ENCODE measurements at places on chromosomes 16 and 17.
A peak's percentile ranks its signal among the peaks of the same experiment; 100 is the strongest.

DNA sequence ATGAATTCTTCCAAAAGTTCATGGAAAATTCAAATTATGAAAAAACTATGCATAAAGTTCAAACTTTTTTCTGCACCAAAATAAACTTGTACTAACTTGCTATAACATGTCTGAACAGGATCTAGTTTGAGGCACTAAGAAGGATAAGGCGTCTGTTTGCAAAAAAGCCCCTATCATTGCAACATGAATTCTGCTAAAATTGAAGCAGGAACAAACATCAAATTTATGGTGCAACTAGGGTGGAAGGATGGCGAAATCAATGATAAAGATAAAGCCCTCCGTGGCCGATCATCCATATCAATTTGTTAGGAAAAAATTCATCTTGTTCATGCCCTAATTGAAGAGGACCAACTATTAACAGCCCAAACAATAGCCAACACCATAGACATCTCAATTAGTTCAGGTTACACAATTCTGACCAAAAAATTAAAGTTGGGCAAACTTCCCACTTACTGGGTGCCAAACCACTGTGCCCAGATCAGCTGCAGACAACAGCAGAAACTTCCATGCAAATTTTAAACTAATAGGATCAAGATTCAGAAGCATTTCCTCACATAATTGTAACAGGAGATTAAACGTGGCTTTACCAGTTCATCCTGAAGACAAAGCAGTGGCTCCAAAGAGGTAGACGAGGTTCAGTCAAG, 12.9 kb downstream of the IL21R start:
- no peak for DNase-seq

- DNase-seq, result no peak
Observed at GRCh38 chr17:41015454-41015853, 6.5 kb upstream of the KRTAP3-1 start.

DNA sequence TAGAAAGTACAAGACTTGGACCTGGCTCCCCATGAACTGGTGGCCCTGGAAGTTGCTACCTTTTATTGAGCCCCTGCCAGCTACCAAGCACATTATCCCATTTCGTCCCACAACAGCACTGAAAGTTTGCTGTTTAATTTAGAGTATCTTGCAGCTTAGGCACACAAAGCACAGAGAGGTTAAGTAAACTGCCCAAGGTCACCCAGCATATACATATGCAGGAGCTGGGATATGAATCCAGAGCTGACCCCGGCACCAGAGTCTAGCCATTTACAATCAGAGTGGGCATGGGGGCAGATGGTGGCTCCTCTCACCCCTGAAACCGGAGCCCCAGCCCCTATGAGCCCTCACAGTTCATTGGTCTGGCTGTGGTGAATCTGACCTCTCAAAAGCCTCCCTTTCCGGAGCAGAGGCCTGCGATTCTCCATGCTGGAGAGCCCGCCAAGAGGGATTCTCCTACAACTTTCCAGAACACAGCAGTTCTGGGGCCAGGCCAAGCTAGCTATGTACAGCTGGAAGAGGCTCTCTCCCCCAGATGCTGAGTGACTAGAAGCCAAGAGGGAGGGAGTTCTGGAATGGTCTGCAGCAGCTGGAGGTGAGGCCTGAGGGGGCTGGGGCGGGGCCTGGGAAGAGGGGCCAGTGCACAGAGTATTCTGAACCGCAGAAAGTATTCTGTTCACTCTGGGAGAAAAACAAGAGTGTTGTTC, 58.3 kb downstream of the SREBF1 start:
- DNase-seq, result peak; percentile 88

- peak; percentile 85 for DNase-seq
Observed at GRCh38 chr17:31558748-31559583, 167.5 kb downstream of the RAB11FIP4 start.

DNA sequence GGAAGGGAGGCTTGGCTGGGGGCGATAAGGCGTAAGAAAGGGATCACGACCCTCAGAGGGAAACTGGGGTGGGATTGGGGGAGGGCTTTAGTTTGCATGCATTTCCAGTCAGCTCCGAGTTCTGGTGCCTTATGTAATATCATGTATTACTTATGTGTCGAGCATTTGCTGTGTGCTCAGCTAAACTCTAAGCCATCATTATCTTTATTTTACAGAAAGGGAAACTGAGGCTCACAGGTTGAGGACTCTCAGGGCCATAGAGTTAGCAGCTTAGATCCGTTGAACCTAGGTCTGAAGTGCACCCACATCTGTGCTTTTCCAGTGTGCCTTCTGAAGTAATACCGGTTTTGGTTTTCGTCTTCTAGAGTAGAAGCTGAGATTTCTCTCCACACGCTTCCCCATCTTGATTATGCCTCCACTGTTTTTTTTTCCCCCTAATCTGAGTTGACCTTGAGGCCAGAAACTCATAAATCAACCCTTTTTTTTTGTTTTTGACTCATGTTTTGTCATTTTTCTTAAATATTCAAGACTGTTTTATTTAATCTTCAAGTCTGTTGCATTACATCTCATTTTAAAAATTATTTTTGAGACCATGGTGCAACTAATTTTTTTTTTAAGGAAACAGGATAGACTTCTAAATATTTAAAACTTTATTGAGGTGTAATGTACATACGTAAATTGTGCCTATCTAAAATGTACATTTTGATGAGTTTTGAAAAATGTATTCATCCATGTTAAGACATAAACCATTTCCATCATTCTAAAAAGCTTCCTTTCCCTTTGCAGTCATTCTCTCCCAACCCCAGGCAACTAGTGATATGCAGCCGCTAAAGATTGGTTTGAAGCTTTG, 741 bp downstream of the CYB5B start:
- DNase-seq, result no peak

- DNase-seq, result peak; percentile 68
Observed at GRCh38 chr16:1884155-1884760, 12.3 kb upstream of the MEIOB start.

GRCh38 chr17:61425682-61426481, 26.2 kb downstream of the TBX2 start:
- DNase-seq, result peak; percentile 32

- no peak for DNase-seq
Observed at GRCh38 chr16:52095471-52095870, 451.5 kb downstream of the TOX3 start.

DNA sequence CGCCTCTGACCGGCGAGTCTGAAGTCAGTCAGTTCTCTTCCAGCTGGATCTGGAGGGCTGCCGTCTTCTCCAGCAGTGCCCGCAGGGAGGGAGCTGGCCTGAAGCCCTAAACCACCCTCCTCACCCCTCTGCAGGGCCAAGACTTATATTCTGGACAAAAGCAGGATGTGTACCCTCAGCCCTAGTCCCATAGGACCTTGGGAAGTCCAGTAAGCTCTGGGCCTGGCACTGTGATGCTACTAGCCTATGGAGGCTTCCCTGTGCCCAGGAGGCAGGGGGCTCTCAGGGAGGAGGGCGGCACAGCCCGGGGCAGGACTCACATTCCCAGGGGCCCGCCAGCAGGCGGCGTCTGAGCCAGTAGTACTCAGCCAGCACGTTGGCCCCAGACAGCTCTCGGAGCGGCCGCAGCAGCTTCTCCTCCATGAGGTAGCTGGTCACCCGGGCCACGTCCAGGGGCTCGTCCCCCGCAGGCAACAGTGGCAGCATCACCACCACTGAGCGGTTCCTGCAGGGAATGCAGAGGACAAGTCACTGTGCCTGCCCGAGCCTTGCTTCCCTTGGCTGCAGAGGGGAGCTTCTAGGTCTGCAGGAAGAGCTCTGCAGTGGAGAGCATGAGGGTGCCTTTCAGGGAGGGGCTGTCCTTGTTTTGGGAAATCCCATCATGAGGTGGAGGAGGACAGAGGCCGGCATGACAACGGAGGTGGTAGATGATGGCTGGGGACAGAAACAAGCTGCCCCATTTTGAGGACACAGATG, 41.7 kb downstream of the RMI2 start:
- peak; percentile 67 for DNase-seq

DNA sequence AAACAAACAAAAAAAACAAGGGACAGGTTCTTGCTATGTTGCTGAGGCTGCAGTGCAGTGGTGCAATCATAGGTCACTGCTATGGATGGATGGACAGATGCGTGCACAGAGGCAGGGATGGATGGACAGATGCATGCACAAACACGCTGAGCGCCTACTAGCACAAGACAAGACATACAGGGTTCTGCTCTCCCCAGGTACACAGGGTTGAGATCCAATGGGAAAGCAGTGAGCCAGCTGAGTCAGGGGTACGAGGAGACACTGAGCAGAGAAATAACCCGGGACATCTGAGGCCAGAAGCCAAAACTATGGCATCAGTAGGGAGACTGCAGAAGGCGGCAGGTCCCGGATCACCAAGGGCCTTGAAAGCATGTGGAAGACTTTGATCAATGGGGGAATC, 6.2 kb downstream of the IL32 start:
- DNase-seq, result no peak

- DNase-seq, result no peak
Observed at GRCh38 chr17:82863941-82864712, 24.3 kb upstream of the ZNF750 start.

GRCh38 chr17:31748881-31749280, 110.2 kb downstream of the COPRS start:
- DNase-seq, result no peak

GRCh38 chr17:40448639-40449261, 5.5 kb downstream of the IGFBP4 start:
- no peak for DNase-seq

DNA sequence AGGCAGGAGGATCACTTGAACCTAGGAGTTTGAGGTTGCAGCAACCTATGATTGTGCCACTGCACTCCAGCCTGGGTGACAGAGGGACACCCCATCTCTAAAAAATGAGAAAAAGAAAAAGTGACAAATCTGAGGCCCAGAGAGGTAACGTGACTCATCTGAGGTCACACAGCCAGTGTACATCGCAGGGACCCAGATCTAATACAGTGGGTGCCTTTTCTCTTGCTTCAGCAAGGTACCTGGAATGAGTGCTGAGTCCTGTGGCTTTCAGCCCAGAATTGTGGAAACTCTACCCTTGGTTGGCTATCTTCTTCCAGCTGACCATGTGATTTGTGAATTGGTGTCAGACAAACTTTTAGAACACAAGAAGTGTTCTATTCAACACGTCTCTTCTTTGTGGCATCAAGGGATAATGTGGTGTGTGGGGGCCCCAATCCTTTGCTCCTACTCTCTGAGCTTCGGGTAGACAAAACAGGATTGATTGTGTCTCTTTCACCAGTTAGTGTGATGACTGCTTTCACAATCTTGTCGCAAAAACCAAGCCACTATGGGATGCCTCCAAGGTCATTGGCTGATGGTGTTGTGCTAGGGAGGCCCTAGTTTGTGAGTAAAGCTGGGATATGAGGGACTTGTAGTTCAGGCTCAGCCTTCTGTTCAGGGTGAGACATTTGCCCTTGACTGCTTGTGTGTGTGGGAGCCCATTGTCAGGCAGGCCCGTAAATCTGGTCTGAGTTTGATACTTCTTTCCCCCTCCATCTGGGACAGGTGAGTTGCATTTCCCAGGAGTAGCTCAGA, 71.0 kb downstream of the MSI2 start:
- DNase-seq, result no peak

- peak; percentile 51 for DNase-seq
Observed at GRCh38 chr16:30637944-30638343, 12.8 kb upstream of the PRR14 start.

GRCh38 chr17:68298601-68299000, 7.3 kb downstream of the ARSG start:
- no peak for DNase-seq

GRCh38 chr16:5196204-5196603, 98.6 kb upstream of the EEF2KMT start:
- no peak for DNase-seq

- no peak for DNase-seq
Observed at GRCh38 chr16:5903832-5904231, 806.2 kb upstream of the EEF2KMT start.

DNA sequence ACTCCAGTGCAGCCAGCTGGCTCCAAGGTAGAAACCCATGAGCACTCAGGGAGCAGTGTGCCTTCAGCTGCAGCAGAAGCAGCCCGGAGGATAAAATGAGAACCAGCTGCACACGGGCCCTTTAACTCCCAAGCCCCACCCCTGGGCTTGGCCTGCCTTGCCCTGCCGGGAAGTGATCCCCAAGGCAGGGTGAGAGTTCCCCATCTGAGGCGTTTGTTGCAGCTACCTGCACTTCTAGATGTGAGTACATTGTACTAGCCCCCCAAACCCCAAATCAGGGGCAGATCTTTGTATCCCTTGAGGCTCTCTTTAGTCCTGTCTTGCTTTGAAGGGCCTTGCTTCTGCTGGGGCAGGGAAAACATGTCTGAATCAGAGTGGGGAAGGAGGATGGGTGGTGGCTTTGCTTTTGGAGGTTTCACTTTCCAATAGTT, at the start of gene MVP:
Gene MVP, plus strand, starts transcription at position 192 of the 431 bp plus-strand sequence. CDS start 10,088 bp downstream, outside the sequence.
- DNase-seq, result peak; percentile 49

DNA sequence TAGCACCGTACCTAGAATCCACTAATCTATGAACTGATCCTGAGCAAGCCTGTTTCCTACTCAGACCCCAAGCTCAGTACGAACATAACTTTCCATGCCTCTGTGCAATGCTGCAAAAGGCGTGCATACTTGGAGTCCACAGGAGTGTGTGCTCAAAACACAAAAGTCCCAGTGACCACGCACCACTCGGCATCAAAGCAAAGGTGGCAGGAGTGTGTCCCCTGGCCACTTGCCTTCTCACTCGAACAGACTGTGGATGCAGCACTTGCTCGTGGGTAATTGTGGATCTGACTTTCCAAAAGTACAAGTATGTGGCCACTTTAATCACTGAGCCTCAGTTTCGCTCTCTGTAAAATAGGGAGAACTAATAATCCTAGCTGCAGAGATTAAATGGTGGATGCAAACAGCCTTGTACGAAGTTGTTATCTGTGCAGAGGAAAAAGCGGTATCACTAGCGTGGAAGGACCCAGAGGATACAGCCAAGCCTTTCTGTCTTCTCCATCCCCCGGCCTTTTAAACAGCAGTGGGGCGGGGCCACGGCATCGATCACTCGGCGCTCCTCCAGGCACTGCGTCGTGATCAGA, 311 bp upstream of the KDM8 start:
- no peak for DNase-seq

DNA sequence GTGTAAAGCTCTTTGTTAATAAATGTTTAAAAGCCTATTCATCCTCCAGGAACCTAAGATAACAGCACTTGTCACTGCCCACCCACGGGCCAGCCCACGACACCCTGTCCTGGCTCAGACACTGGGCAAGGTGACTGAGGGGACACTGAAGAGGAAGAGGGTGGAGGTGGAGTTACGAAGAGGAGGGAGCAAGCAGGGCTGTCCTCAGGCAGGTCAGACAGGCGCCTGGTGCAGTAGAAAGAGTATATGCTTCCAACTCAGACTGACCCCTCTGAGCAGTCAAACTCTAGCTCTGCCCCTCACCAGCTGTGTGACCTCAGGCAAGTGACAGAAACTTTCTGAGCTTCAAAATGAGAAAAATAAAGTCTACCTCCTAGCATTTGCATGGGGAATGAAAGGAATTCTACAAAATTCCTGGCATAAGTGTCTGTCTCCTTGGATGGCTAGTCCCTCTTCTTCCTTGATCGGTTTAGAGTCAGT, 22.8 kb downstream of the TEX2 start:
- no peak for DNase-seq

- no peak for DNase-seq
Observed at GRCh38 chr16:24381470-24382118, 125.5 kb downstream of the CACNG3 start.

Data from eye (tissue), 1 donor.